ENCODE measurements at places on chromosomes 5 and 9. TPM values are rescaled to one million over a fixed set of nuclear protein-coding genes. Genes with fewer than 3 reads are reported as not detected.
A peak's percentile ranks its signal among the peaks of the same experiment; 100 is the strongest.

The IFNA2 gene
- not detected for total RNA-seq

The GBGT1 gene
- total RNA-seq, result 1.3 TPM

The INSL4 gene
- total RNA-seq, result not detected

The CFAP157 gene
- not detected for total RNA-seq

The GARIN3 gene
- not detected for total RNA-seq

The PCDHA9 gene
- total RNA-seq, result not detected

The ENHO gene
- 0.29 TPM for total RNA-seq

DNA sequence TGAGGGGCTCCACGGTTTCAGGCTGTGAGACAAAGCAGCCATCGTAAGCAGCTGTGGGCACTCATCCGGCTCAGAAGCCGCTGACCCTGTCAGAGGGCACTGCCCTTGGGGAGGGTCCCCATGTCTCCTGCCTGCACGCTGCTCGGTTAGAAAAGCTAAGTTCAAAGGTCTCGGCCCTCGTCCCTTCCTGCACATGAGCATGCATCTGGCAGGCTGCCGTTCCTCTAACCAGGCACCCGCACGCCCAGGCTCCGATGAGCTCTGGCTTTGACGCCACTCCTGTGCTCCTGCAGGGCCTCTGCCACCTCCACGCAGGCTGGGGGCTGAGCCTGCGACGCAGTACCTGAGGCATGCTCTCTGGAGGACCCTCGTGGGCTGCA lies 51.3 kb downstream of the NKD2 start:
- DNase-seq, result no peak

DNA sequence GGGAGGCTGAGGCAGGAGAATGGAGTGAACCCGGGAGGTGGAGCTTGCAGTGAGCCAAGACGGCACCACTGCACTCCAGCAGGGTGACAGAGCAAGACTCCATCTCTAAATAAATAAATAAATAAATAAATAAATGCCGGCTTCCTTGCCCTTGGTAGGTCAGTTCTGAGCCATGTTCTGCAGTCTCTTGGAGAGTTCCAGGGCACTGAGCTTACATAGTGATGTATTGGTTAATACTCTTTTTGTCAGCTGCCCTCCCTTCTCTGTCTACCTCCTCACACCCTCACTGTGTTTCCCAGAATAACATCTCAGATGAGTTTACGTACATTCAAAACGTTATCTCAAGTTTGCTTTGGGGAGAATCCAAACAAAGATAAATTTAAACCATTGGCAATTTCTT lies 45.2 kb upstream of the FER start:
- DNase-seq, result no peak

- DNase-seq, result no peak
Measured at GRCh38 chr9:9299134-9299533, 1313.7 kb downstream of the PTPRD start.

DNA sequence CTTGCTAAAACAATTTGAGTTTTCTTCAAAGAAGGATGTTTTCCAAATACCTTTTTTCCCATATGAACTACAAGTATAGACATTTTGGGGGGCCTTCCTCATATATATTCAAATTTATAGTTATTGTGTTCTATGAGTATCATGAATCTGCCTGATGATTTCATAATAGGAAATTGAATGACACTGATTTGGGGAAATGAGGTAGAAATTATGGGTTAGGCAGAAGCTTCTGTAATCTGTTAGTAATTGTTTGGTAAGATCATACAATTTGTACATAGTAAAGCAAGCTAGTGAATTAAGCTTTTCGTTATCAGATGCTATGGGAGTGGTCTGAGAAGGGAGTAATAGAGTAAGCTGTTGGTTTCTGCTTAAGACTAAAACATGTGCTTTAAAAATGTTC lies 98.0 kb downstream of the TRIO start:
- DNase-seq, result no peak

GRCh38 chr5:80238778-80239679 lies 16.8 kb downstream of the SERINC5 start:
- peak; percentile 87 for DNase-seq

DNA sequence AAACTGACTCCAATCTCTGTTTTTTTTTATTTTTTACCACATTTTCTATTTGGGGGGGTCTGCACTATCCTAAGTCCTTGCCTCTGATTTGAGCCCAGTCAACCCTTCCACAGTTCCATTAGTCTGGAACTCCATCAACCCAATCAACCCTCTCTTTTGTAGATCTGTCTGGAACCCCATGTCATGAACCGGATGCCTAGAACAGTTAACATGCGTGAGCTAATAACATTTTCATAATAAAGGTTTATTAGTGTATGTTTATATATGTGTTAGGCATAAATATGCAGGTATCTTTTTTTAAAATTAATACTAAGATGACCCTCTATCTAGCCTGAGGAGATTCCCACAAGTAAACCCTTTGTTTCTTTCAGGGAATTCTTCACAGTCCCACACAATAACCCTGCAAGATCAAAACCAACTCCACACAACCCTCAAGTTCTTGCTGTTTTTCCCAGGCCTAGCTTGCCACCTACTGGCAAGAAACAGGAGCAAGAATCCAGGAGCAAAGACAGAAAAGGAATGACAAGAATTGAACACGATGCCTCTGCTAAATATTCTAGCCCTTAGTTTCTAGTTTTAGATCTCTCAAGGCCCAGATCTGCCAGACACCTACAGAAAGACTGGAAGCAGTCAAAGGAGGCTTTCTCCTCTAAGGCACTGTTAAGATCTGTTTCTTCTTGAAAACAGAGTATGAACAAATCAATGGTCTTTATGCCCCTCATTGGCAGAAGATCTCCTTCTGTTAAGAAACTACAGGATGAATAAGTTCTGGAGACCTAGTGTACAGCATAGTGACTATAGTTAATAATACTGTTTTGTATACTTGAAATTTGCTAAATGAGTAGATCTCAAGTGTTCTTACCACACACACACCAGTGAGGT lies 100.4 kb downstream of the TRIM36 start:
- peak; percentile 56 for DNase-seq

DNA sequence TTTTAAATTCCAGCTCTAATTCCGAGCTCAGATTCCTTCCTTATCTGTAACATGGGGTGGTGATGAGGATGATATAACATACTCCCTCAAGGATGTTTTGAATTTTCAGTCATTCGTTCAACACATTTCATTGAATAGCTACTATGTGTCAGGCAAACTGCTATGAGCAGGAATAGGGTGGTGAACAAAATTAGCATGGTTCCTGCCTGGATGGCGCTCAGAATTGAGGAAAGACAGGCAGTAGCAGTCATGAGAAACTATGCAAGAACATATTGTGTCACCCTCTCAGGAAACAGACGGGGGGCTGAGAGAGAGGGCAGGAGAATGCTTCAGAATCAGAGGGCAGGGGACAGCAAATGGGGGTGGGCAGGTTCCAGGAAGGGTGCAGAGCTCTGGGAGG lies 265.2 kb downstream of the NSG2 start:
- no peak for DNase-seq

- DNase-seq, result peak; percentile 23
Measured at GRCh38 chr5:178529080-178529479, 61.1 kb downstream of the COL23A1 start.

- DNase-seq, result no peak
Measured at GRCh38 chr5:119828541-119828940, 199.2 kb downstream of the FAM170A start.

All from RPMI7951 (cell line).